ENCODE measurements at places on chromosomes 5 and 9. TPM values are rescaled to one million over a fixed set of nuclear protein-coding genes. Genes with fewer than 3 reads are reported as not detected.

GDA gene
- 2.6 TPM for total RNA-seq

GRCh38 chr5:112742424-112742823 is 4.7 kb downstream of the APC start:
- no peaks in the 10 kb centered on the region for H3K36me3 ChIP-seq
- H3K27me3 ChIP-seq = no peaks in the 10 kb centered on the region
- no peak overlapping the region for H3K4me3 ChIP-seq
- H3K27ac ChIP-seq = no peak overlapping the region

BAAT gene
- total RNA-seq = 2.3 TPM

EDIL3 gene
- total RNA-seq = 15.7 TPM

DCTN3 gene
- 132 TPM for total RNA-seq

- no peaks in the 10 kb centered on the region for H3K27me3 ChIP-seq
- H3K4me1 ChIP-seq = peaks cover 9% of the 10 kb centered on the region
- no peak for DNase-seq
- H3K27ac ChIP-seq = no peak overlapping the region
- H3K36me3 ChIP-seq = no peaks in the 10 kb centered on the region
Measured at GRCh38 chr9:19934301-19934871, 145.5 kb upstream of the SLC24A2 start.

DNA sequence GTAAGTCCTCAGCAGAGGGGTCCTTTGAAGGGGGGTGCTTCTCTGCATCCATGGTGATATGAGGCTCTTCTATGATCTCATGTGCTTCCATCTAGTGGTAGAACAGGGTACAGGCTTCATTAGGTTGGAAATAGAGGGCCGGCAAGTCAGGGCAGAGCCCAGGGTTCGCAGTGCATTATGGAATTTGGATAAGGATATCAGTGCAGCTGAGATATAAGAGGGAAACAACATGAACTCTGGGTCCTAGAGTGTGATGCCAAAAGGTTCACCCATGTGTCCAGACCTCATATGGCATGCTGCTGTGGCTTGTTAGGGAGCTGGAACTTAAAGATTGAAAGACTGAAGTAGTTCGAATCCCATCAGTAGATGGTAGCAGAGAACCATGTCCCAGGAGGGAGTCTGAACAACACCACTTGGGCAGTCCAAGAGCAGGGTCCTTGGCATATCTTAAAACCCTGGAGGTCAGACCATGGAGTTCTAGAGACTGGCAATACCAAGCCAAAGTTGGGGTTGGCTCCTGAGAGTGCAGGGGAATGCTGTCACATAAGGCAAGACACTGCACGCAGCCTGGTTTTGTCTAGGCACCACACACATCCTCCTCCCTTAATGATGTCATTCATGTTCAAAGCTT is 2.3 kb downstream of the FAM221B start:
- no peak overlapping the region for H3K4me3 ChIP-seq
- H3K36me3 ChIP-seq = no peaks in the 10 kb centered on the region
- no peaks in the 10 kb centered on the region for H3K27me3 ChIP-seq

ANKDD1B gene
- 2.2 TPM for total RNA-seq

- peaks cover 24% of the 10 kb centered on the region for H3K27me3 ChIP-seq
- H3K4me1 ChIP-seq = no peaks in the 10 kb centered on the region
- no peak overlapping the region for H3K27ac ChIP-seq
- H3K4me3 ChIP-seq = no peak overlapping the region
Measured at GRCh38 chr5:1751026-1751863, 48.4 kb downstream of the MRPL36 start.

DNA sequence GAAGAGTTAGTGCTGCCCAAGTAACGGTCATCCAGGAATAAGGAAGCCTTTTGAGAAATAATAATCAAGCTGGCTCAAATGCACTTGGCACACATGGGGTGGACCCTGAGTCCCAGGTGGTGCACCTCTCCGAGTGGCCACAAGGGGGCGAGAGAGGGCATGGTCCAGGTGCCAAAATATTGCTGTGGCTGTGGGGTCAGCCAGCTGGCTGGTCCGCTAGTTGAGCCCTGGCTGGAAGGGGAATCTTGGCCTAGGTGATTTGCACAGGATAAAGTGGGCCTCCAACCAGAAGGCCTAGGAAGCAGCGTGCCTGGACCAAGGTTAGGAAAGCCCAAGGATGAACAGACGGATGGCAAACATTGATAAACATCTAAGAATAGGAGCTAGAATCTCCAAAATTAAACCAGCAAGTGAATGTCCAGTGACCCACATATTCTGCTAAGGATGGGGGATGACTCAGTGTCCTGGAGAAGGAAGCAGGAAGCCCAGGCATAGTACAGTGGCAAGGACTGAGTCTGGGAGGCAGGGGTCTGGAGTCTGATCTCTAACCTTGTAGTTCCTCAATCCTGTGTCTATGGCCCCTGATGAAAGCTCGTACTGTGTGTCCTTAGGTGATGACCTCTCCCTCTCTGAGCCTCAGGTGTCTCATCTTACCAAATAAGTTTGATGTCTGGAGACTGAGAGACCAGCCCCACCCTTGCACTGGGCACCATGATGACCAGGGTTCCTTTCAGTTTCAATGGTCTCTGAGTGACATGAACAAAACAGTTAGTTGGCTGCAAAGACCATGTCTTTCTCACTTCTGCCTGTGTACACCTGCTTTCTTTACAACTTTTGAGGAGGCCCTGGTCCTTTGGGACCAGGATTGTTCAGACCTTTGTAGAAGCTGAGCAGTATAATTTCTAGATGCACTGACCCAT is 19.2 kb upstream of the SHB start:
- no peaks in the 10 kb centered on the region for H3K27me3 ChIP-seq
- no peak overlapping the region for H3K27ac ChIP-seq
- H3K4me3 ChIP-seq = no peak overlapping the region

AFF4 gene
- 55.8 TPM for total RNA-seq

GRCh38 chr5:146515473-146516150 is 378 bp downstream of the GPR151 start:
- no peak overlapping the region for H3K27ac ChIP-seq
- no peak for DNase-seq
- H3K4me1 ChIP-seq = no peaks in the 10 kb centered on the region
- H3K27me3 ChIP-seq = no peaks in the 10 kb centered on the region

- H3K27ac ChIP-seq = no peak overlapping the region
- no peak for DNase-seq
- peaks cover 79% of the 10 kb centered on the region for H3K36me3 ChIP-seq
- no peaks in the 10 kb centered on the region for H3K4me1 ChIP-seq
- no peaks in the 10 kb centered on the region for H3K27me3 ChIP-seq
Measured at GRCh38 chr5:98880151-98880550, 48.7 kb downstream of the CHD1 start.

- no peaks in the 10 kb centered on the region for H3K36me3 ChIP-seq
- no peaks in the 10 kb centered on the region for H3K27me3 ChIP-seq
- no peak for DNase-seq
Measured at GRCh38 chr5:156359476-156359875, 32.5 kb downstream of the SGCD start.

NKD2 gene
- total RNA-seq = 9.5 TPM

- no peaks in the 10 kb centered on the region for H3K36me3 ChIP-seq
- no peaks in the 10 kb centered on the region for H3K27me3 ChIP-seq
- H3K4me3 ChIP-seq = peak overlapping the region; percentile 78
- H3K27ac ChIP-seq = peak overlapping the region; percentile 97
Measured at GRCh38 chr5:134227259-134227658, 1.4 kb upstream of the PPP2CA start.

TMEM215 gene
- not detected for total RNA-seq

- no peak overlapping the region for H3K4me3 ChIP-seq
- no peaks in the 10 kb centered on the region for H3K36me3 ChIP-seq
- H3K27me3 ChIP-seq = no peaks in the 10 kb centered on the region
- no peak overlapping the region for H3K27ac ChIP-seq
- peaks cover 83% of the 10 kb centered on the region for H3K4me1 ChIP-seq
- DNase-seq = no peak
Measured at GRCh38 chr5:177450667-177451424, 4.2 kb downstream of the PRR7 start.

GRCh38 chr9:126652140-126652582 is 38.4 kb downstream of the LMX1B start:
- peaks cover 67% of the 10 kb centered on the region for H3K27me3 ChIP-seq
- no peak overlapping the region for H3K27ac ChIP-seq
- DNase-seq = no peak
- no peak overlapping the region for H3K4me3 ChIP-seq
- H3K36me3 ChIP-seq = no peaks in the 10 kb centered on the region
- peaks cover 15% of the 10 kb centered on the region for H3K4me1 ChIP-seq

LRRTM2 gene
- total RNA-seq = 0.59 TPM

GRCh38 chr5:151121665-151122064 is 35.9 kb downstream of the ANXA6 start:
- peaks cover 75% of the 10 kb centered on the region for H3K36me3 ChIP-seq
- no peaks in the 10 kb centered on the region for H3K4me1 ChIP-seq
- H3K27ac ChIP-seq = no peak overlapping the region
- H3K4me3 ChIP-seq = no peak overlapping the region
- no peaks in the 10 kb centered on the region for H3K27me3 ChIP-seq
- no peak for DNase-seq

DNA sequence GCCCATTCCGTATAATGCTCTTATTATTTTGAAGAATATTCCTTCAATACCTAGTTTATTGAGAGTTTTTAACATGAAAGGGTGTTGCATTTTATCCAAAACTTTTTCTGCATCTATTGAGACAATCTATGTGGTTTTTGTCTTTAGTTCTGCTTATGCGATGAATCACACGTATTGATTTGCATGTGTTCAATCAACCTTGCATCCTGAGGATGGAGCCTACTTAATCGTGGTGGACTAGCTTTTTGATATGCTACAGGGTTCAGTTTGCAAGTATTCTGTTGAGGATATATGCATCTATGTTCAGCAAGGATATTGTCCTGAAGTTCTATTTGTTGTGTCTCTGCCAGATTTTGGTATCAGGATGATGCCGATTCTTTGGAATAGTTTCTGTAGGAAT is 1070.3 kb upstream of the CDH18 start:
- no peaks in the 10 kb centered on the region for H3K27me3 ChIP-seq
- H3K36me3 ChIP-seq = no peaks in the 10 kb centered on the region
- H3K27ac ChIP-seq = no peak overlapping the region

CFAP90 gene
- total RNA-seq = not detected

PCDHB11 gene
- total RNA-seq = 0.98 TPM

- no peaks in the 10 kb centered on the region for H3K36me3 ChIP-seq
- no peak for DNase-seq
- no peak overlapping the region for H3K27ac ChIP-seq
- no peak overlapping the region for H3K4me3 ChIP-seq
- peaks cover 10% of the 10 kb centered on the region for H3K4me1 ChIP-seq
Measured at GRCh38 chr9:113677057-113677456, 199.1 kb upstream of the ZNF618 start.

DNA sequence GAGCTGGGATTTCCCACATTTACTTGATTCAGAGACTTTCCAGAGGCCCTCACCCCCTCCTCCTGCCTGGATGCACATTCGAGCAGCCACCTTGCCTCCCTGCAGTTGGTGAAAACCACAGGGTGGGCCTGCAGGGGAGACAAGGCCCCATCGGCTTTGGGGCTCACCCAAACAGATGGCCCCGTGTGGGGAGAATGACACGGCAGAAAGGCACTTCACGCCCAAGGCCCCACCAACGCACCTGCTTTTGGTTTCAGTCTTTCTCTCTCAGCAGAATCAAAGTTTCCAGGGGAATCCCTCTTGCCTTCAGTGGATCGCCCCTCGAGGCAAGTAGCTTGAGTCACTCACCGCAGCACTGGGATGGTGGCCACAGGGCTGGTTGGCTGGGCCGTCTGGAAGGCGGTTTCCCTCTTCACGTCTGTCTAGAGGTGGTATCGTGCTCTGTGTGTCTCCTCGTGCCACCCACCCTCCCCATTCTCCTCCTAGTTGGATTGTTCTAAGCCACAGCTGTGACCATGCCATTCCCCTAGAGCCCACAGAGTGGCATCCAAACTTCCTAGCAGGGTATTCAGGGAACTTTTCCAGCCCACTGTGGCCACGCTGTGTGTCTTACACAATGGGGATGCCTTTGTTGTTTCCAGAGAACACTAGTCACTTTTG is 31.8 kb downstream of the SEC61B start:
- H3K27me3 ChIP-seq = no peaks in the 10 kb centered on the region
- no peak overlapping the region for H3K4me3 ChIP-seq
- H3K36me3 ChIP-seq = no peaks in the 10 kb centered on the region
- no peak overlapping the region for H3K27ac ChIP-seq

GRCh38 chr9:91948101-91948596 is 1.9 kb downstream of the ROR2 start:
- H3K27ac ChIP-seq = no peak overlapping the region
- H3K27me3 ChIP-seq = peaks cover 29% of the 10 kb centered on the region
- DNase-seq = no peak

- H3K4me1 ChIP-seq = peaks cover 13% of the 10 kb centered on the region
- no peak overlapping the region for H3K27ac ChIP-seq
- DNase-seq = no peak
- no peak overlapping the region for H3K4me3 ChIP-seq
- H3K27me3 ChIP-seq = no peaks in the 10 kb centered on the region
Measured at GRCh38 chr5:113115061-113115460, 138.5 kb downstream of the DCP2 start.

DNA sequence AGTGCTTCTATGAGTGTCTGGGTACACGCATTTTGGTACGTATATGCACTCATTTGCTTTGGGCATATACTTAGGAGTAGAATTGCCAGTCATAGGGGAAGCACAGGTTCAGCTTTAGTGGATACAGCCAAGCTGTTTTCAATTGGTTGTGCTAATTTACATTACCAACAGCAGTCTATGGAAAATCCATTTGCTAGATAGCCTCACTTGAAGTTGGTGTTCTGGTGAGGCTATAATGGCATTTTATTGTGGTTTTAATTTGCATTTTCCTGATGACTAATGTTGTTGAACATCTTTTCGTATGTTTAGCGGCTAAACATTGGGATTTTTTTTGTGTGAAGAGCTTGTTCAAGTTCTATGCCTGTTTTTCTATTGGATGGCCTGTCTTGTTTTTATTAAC is 76.8 kb upstream of the ANKH start:
- H3K4me3 ChIP-seq = no peak overlapping the region
- H3K27me3 ChIP-seq = no peaks in the 10 kb centered on the region
- no peak overlapping the region for H3K27ac ChIP-seq
- no peaks in the 10 kb centered on the region for H3K36me3 ChIP-seq
- peaks cover 7% of the 10 kb centered on the region for H3K4me1 ChIP-seq

GRCh38 chr5:100575815-100576214 is 40.6 kb downstream of the FAM174A start:
- H3K27ac ChIP-seq = no peak overlapping the region
- no peaks in the 10 kb centered on the region for H3K4me1 ChIP-seq
- peaks cover 3% of the 10 kb centered on the region for H3K36me3 ChIP-seq
- no peaks in the 10 kb centered on the region for H3K27me3 ChIP-seq
- DNase-seq = no peak
- no peak overlapping the region for H3K4me3 ChIP-seq

SLC31A2 gene
- total RNA-seq = 114 TPM

CSF2 gene
- total RNA-seq = not detected

GRCh38 chr9:8437876-8438275 is 638.3 kb upstream of the DMAC1 start:
- no peak overlapping the region for H3K27ac ChIP-seq
- DNase-seq = no peak
- no peaks in the 10 kb centered on the region for H3K27me3 ChIP-seq
- H3K4me3 ChIP-seq = no peak overlapping the region
- no peaks in the 10 kb centered on the region for H3K4me1 ChIP-seq

DNA sequence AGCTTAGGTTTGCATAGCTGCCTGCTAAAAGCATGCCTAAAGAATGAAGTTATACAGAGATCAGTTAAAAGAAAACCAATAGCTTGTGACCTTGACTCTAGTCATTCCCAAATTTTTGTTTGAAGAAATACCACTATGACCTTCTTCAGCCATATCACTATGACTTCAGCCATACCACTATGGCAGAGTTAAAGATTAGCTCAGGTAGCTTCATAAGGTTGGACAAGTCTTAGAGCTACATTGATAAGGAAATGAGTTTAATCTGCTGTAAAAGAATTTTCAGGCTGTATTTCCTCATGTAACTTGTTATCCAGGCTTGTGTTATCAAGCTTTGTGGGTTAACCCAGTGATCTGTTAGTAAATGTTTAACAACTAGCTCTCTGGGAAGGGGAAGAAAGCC is 30.7 kb downstream of the C6 start:
- H3K4me3 ChIP-seq = no peak overlapping the region
- no peaks in the 10 kb centered on the region for H3K36me3 ChIP-seq
- no peak overlapping the region for H3K27ac ChIP-seq
- H3K4me1 ChIP-seq = no peaks in the 10 kb centered on the region
